NCI-H2029 treated with DMSO at 0.1 percent for 48 hours (cell line): ENCODE measurements at places on chromosomes 2 and 18.
A peak's percentile ranks its signal among the peaks of the same experiment; 100 is the strongest.

DNA sequence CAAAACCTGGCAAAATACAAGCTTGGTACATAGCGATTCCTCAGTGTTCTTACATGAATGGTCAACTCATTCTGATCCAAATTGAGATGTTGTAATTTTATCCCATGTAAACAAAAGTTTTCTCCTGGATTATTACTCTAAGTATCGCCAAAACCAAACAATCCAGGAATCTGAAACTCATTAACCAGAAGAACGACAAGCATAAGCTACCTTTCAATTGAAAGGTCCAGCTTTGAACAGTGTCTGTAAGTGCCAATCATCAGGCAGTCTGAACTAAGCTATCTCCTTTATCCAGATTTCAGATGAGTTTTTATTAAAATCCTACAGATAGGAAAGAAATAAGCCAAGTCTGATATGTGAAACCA lies 2.4 kb downstream of the MEX3C start:
- peak; percentile 9 for DNase-seq

GRCh38 chr2:67243919-67244318 lies 153.2 kb upstream of the ETAA1 start:
- DNase-seq, result no peak

DNA sequence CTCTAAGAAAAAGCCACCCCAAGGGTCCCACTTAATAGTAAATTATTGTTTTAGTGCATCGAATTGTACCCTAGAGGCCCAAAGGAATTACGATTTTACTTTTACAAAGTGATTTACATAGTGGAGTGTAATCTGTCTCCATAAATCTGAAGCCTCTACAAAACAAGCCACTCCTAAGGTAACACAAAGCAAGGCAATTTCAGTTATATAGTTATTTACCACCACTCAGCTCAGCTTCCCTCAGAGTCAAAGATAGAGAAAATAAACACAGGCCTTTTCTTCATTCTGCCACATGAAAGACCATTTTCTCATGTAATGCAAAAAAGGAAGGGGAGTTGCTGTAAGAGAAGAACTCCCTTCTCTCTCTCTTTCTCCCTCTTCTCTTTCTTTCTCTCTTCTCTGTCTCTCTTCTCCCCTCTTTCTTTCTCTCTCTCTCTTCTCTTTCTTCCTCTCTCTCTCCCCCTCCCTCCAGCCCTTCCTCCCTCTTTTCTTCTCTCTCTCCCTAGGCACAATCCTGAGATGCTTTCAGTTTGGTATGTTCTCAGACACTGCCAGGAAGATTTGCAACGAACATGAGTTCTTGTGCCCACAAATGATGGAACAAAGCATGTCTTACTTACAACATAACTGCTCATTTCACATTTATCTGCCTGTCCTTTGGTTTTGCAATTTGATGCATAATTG lies 264.5 kb downstream of the BCL2 start:
- DNase-seq, result no peak

GRCh38 chr18:76458522-76459311 lies 36.3 kb downstream of the ZNF516 start:
- no peak for DNase-seq
